ENCODE measurements at places on chromosomes 1 and 21.

DNA sequence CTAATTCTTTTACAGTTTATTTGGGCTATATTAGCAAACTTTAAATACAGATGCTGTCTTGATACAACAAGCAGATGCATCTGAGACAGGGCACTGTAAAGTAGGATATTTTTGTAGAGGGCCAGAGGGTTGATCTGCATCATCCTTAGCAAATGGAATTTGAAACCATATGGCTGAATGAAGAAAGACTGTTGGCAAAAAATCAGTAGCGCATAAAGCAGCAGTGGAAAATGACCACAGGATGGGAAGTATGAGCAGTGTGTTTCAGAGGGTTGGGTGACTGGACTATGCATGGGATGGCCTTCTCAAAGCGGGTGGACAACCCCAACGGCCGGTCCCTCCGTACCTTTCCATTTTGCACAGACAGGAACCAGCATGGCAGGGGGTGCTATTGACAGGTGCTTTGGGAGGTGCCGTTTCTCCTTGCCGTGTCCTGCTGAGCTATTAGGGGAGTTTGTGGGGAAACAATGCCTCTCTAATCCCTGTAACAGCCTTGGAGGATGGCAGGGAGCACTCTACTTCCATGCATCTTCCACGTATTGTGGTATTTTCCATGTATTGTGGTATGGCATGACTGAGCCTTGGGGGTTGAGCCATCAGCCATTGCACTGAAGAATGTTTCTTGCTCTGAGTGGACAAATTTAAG lies 5.9 kb downstream of the LRRC8B start:
- DNase-seq = no peak

GRCh38 chr1:65813956-65814355 lies 21.3 kb downstream of the PDE4B start:
- no peak for DNase-seq

GRCh38 chr1:214492401-214493075 lies 58.9 kb downstream of the PTPN14 start:
- no peak for DNase-seq

- no peak for DNase-seq
Measured at GRCh38 chr1:218718206-218718605, 373.1 kb downstream of the TGFB2 start.

DNA sequence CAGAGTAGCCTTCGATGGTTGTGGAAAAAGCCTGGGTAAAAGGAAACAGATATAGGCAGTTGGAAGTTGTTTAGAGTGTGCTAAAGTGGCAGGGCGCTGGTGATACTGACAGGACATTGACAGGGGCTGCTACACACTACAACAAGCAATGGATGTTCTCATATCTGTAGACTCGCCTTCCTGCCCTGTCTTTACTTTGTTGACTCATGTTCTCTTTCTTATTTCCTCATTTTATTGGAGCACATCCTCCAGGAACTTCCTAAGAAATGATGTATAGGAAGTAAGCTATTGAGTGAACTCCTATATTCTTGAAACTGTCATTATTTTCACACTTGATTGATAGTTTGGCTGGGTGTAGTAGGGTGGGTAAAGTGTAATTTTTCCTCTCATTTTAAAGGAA lies 51.0 kb downstream of the C4BPA start:
- no peak for DNase-seq

- no peak for DNase-seq
Measured at GRCh38 chr1:230752407-230752806, 5.2 kb downstream of the CAPN9 start.

GRCh38 chr1:199279067-199279466 lies 640.2 kb downstream of the PTPRC start:
- no peak for DNase-seq

- DNase-seq = no peak
Measured at GRCh38 chr1:176826265-176826664, 338.2 kb downstream of the ASTN1 start.
